Activated CD8-positive, alpha-beta memory T cell treated with anti-CD3 and anti-CD28 coated beads, Interleukin-2, amount 50 U/mL, for 48 hours (primary cell): ENCODE measurements at places on chromosomes 12 and 14.

GRCh38 chr12:19525274-19525673, 86.0 kb downstream of the AEBP2 start:
- DNase-seq = no peak

- no peak for DNase-seq
Observed at GRCh38 chr14:101873991-101874390, 90.4 kb upstream of the DYNC1H1 start.

- DNase-seq = no peak
Observed at GRCh38 chr14:91893669-91894068, 26.3 kb upstream of the TC2N start.

DNA sequence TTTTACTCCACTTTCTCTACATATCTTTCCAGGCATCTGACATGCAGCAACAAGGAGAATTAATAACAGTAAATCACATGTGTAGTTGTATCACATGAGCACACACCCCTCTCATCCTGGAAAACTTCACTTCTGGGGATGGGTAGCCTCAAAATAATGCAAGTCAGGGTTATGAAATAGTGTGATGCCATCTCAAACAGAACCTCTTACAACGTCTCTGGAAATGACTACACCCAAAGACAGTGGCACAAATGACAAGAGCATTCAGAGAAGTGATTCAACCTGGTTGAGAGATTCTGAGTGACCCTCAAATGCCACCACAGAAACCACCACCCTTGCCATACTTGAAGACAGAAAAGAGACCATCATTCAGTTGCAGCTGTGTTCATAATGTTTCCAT, 2.8 kb downstream of the DIO2 start:
- DNase-seq = no peak

GRCh38 chr12:117272690-117273089, 82.4 kb upstream of the FBXO21 start:
- DNase-seq = no peak

DNA sequence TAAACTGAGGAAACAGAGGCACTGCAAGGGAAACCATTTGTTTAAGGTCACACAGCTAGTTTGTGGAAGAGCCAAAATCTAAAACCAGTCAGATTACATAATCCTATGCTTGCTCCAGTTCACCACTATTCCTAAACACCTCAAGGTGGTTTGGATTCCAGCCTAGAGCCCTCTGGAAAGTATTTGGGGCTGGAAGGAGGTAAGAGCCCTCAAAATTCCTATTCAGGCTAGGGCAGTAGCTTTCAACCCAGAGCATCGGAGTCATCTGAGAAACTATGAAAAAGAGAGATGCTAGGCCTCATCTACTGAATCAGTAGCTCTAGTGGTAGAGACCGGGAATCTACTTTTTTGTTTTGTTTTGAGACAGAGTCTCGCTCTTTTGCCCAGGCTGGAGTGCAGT, 16.0 kb upstream of the SPPL3 start:
- DNase-seq = no peak

GRCh38 chr12:70813559-70813958, 107.0 kb downstream of the PTPRR start:
- no peak for DNase-seq

DNA sequence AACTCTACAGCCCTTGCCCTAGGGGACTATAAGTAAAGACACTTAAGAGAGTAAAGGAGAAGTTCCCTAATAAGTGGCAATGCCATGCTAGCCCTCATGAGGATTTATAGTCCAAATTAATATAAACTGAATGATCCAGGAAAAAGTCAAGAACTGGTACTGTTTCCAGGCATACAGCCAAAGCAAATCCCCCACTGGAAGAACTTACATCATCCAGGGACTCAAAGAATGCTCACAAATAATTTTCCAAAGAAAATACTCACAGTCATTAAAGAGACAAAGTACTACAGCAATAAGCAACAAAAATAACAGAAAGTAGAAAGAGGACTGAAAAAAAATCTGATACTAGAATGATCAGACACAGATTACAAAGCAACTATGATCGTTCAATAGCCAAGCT, 79.7 kb upstream of the RAP1B start:
- no peak for DNase-seq

- no peak for DNase-seq
Observed at GRCh38 chr12:91877456-91878235, 268.0 kb downstream of the BTG1 start.

- no peak for DNase-seq
Observed at GRCh38 chr12:8482571-8483061, 26.9 kb downstream of the CLEC6A start.

GRCh38 chr14:100836941-100837804, 11.3 kb downstream of the MEG3 start:
- no peak for DNase-seq

GRCh38 chr12:86193931-86194330, 62.3 kb downstream of the MGAT4C start:
- no peak for DNase-seq

GRCh38 chr12:32671930-32672780, 6.9 kb upstream of the DNM1L start:
- DNase-seq = no peak

- DNase-seq = no peak
Observed at GRCh38 chr14:89393222-89393745, 23.7 kb downstream of the FOXN3 start.

- no peak for DNase-seq
Observed at GRCh38 chr12:3251067-3251466, 173.9 kb downstream of the TSPAN9 start.

DNA sequence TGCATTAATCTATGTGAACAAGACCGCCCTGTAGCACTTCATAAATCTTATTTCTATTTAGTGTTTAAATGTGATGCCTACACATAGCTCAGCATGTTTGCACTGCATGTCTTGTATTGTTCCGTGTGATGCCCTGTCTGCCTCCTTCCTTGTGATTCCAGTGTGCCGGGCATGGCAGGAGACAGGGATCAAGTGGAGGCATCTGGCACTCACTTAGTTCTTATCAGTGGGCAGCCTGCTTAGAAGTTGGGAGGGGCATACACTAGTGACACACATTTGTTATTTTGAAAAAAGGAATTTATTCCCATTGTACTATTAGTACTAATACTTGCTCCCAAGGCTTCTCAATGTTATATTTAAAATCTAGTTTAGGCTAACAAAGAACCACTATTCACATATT, 176.4 kb downstream of the KCNA5 start:
- DNase-seq = no peak

DNA sequence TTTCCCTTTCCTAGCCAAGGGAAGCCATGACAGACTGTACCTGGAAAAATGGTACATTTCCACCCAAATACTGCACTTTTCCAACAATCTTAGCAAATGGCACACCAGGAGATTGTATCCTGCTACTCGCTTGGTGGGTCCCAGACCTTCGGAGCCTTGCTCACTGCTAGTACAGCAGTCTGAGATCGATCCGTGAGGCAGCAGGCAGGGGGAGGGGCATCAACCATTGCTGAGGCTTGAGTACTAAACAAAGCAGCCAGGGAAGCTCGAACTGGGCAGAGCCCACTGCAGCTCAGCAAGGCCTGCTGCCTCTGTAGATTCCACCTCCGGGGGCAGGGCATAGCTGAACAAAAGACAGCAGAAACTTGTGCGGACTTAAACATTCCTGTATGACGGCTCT, 218.8 kb downstream of the LRIG3 start:
- no peak for DNase-seq

GRCh38 chr12:120100630-120101029, 15.9 kb downstream of the RAB35 start:
- no peak for DNase-seq

- DNase-seq = no peak
Observed at GRCh38 chr12:109864916-109865315, 15.4 kb downstream of the GLTP start.

DNA sequence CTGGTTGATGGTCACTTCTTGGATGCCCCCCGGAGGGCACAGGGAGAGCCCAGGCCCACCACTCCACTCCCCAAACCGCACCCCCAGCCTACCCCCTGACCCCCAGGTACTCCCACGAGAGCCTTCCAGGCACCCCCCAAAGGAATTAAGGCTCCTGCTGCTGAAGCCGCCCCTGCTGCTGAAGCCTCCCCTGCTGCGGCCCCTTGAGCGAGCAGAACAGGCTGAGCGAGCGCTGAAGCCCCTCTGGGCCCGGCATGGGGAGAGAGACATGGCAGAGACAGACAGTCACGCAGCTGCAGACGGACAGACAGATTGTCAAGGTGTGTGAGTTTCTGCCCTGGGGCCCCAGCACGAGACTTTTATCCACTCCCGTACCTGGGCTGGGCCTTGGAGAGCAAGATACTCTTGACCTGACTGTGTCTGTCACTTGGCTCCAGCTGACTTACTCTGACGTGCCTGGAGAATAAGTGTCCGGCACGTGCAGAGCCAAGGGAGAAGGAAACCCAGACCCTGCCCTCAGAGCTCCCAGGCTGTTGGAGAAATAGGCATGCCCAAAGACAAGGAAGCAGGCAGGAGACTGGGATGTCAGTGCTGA, at the start of gene KRT78:
Gene KRT78, minus strand, starts transcription at position 334 of the 595 bp plus-strand sequence. Its CDS starts 64 bp downstream, at position 270.
- no peak for DNase-seq

DNA sequence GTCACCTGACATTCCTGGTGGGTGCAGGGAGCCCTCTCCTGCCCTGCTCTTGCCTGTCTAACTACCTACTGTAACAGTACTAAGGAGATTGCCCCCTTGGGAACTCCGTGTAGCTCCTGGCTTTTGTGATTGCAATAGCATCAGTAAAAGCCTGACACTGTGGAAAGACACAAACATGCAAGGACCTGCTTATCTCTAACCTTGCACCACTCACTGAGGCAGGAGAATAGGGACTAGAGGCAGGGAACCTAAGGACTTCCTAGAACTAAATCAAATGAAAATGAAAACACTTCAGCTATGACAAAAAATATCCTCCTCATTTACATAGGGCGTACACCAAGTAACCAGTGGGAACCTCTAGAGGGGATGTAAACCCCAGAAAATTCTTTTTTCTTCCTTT, 28.5 kb downstream of the TUBA1A start:
- no peak for DNase-seq

DNA sequence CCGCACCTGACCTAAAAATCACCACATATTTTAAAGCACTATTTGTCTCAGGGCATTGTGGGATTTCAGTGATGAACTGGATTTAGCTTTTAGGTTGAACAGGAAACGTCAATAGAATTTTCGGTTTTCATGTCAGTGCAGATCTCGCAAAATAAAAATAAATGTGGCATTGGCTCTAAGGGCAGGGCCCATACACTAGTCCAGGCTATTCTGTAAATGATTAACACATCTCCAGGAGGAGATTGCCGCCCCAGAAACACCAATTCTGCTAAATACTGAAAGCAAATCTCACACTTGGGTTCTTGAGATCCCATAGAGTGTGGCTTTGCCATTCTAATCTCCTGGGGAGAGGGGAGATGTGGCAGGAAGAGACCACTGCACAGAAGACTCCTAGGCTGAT, 1494.0 kb upstream of the TMEM132C start:
- no peak for DNase-seq

- DNase-seq = no peak
Observed at GRCh38 chr12:51785906-51786305, 62.6 kb downstream of the FIGNL2 start.

- no peak for DNase-seq
Observed at GRCh38 chr14:91113829-91114078, at the start of gene DGLUCY. DGLUCY (plus strand) TSS chr14:91114073; CDS start chr14:91160295, 46,222 bp downstream.

GRCh38 chr12:28603239-28603638, 413.0 kb downstream of the CCDC91 start:
- DNase-seq = no peak

GRCh38 chr12:31594681-31595080, 3.7 kb upstream of the DENND5B start:
- no peak for DNase-seq

DNA sequence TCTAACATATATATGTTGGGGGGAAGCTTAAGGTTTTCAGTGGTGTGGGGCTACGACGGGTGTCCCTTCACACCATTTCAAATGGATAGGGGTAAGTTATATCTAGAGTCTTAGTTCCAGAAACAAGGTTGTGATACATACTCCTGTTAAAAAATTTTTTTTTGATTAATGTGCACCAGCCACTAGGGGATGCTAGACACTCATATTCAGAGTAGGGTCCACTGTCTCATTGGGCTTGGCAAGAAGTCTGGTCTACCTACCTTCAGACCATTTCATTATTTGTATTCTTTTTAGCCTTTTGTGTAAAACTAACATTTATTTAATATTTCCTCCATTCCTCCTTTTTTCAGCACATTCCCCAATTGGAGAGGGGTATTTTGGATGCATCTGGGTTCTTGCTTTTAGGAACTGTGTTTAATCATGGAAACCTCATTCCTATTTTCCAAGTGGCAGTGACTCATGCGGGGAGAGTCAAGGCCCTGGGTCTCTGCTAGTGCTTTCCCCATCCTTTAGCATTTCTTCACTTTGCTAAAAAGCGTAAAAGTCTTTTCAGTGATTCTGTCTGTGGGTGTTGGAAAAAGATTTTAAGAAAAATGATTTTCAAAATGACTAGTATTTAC, 33.4 kb downstream of the ANO4 start:
- no peak for DNase-seq

DNA sequence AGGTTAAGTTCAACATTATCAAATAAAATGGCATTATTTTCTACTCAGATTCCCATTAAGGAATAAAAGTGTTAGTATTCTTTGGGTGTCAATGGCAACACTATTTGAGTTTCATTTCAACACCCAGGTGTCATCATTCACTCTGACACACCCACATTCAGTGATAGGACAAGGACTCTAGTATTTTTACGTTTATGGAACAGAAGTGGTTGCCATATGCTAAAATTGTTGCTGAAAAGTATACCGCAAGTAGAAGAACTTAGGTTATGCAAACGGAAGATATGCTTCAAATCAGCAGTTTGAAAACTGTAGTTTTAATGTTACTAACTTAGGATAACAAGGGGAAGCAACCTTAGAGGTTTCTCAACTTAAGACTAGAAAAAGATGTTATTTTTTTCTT, 20.0 kb upstream of the SGPP1 start:
- no peak for DNase-seq

DNA sequence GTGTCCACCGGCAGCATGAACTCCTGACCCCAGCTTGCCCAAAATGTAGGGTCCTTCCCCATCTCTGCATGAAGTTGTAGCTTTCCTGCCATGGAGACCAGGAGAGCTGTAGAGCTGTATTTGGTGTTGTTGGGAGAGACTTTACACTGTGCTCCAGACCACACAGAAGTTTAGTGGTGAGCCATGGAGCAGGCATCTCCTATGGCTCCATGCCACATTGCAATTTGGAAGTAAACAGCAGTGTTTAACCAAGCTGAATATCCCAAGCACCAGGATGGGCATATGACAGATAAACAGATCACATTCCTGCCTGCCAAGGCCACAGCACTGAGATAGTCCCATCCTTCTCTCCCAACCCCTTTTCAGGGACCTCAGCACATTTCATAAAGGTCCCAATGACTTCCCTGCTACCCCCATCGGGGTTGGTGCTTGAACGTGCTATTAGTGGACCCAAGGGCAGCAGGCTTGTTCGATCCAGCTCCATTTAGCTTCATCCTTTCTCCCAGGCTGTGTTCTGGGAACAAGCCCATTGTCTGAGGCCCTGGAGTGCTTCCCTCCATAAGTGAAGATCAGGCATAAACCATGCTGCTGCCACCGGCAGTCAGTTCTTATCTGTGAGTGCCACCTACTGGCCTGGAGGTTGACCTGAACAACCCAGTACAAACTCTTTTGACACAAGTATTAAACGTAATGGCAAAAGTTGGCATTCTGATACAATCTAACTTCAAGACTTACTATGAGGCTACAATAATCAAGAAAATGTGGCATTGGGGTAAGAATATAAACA, 172.3 kb upstream of the ATXN7L3B start:
- DNase-seq = no peak
